Stimulated activated CD8-positive, alpha-beta memory T cell treated with anti-CD3 and anti-CD28 coated beads, Interleukin-15, amount 100 ng/mL, for 1 hour (primary cell): ENCODE measurements at places on chromosomes 6 and 20.

- no peak for DNase-seq
Observed at GRCh38 chr20:47612670-47613069, 111.0 kb downstream of the NCOA3 start.

DNA sequence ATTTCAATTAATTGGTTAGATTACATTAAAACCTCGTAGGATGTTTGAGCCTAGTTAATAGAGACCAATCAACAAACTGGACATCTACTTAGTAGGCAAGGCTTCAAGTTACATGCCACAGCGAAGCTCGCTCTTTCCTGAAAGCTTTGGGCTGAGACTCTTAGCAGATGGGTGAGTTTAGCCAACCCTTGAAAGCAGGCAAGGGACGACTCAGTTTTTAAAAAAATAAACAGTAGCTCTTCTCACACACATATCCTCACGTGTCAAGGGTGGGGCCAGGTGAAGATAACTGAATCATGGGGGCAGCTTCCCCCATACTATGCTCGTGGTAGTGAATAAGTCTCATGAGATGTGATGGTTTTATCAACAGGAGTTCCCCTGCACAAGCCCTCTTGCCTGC, 775 bp downstream of the MTFR2 start:
- DNase-seq = no peak

DNA sequence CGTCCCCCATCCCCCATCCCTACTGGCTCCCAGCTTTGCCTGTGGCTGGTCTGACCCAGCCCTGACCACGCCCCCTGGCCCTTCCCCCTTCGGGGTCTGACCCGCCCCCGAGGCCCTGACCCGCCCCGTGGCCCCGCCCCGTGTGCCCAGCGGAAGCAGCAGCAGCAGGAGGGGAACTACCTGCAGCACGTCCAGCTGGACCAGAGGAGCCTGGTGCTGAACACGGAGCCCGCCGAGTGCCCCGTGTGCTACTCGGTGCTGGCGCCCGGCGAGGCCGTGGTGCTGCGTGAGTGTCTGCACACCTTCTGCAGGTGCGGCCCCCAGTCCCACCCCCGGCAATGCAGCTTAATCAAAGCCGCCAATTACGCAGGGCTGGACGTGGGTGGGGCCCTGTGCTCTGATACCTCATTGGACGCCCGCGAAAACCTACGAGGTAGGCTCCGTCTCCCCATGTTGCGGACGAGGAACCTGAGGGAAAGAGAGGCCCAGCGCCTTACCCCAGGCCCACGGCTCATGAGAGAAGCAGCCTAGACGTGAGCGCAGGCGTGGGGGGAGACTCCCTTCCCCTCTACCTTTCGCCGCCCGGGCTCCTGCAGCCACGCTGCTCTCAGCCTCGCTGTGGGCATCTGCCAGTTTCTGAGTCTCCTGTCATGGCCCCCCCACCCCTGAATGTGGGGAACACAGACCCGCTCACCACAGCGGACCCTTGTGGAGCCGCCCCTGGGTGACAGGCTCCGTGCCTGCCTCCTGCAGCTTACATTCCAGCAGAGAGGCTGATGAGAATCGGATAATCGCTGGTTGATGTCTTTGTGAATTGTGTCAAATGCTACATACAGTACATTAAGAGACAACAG, 12.8 kb downstream of the RBCK1 start:
- no peak for DNase-seq

- no peak for DNase-seq
Observed at GRCh38 chr6:2885967-2886735, 17.0 kb downstream of the SERPINB9 start.

- DNase-seq = no peak
Observed at GRCh38 chr6:21596145-21596948, 2.8 kb downstream of the SOX4 start.

GRCh38 chr6:11460001-11460668, 77.4 kb upstream of the TMEM170B start:
- no peak for DNase-seq

- DNase-seq = no peak
Observed at GRCh38 chr6:157804448-157805327, 18.4 kb upstream of the SNX9 start.

DNA sequence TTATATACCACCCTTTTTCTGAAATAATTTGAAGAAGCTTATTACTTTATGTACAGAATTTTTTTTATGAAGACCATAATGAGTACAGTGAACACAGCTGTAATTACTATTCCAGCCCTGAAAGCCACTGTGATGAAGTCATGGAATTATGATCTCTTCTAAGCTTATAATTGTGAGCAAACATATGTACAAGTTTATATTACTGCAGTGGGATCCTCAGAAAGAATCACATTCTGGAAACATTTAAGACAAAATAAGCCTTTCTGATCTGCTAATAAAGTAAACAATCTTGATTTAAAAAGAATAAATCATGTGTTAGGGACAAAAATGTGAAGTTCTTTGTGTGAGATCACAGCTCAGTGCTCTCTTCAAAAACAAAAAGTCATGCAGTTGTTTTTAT, 560.4 kb downstream of the CD109 start:
- DNase-seq = no peak

DNA sequence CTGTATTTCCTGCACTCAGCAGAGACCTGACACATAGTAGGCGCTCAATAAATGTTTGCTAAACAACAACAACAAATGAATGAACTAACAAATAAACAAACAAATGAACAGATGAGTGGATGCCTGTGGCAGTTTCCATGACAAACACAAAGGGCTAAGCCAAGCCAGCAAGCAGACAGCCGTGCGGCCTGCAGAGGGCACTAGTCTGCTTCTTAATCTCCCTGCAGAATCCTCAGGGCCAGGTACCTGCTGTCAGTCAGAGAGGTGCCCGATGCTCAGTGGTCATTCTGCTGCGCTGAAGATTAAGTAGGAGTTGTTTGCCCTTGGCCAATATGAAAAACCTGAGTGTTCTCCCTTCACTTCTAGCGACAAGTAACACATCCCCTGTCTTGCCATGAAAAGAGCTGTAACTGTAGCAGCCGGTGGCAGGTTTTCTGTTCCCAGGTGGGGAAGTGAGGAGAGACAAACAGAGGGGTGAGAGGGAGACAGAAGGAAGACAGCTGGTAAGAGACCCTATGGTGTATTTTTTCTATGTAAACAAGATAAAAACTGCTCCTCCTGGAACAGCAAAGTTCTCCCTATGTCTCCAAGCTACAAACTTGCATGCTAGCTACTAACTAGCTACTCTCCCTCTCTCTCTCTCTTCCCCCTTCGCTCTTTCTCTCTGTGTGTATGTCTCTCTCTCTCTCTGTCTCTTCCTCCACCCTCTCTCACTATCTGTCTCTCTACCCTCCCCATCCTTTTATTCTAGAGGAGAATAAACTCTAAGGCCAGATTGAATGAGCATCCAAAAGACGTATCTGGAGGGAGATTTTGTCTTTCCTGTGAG, at the start of gene MC3R:
Gene MC3R, plus strand, starts transcription at position 779 of the 829 bp plus-strand sequence. CDS start 112 bp downstream, outside the sequence.
- peak; percentile 4 for DNase-seq

DNA sequence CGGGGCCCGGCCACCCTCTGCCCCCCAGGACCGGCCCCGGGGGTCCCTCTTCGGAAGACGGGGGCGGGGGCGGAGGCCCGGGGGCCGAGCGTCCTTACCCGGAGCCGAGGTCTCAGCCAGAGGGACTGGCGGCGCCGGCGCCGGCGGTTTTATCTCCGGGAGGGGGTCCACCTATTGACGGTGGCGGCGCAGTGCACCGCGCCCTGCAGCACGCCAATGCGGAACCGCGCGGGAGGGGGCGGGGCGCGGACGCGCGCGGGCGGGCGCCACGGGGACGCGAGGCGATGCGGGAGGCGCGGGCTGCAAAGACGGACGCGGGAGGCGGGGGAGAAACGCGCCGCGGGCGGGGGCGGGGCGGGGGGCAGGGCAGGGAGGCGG, at the start of gene EEF1A2:
Gene EEF1A2, minus strand, starts transcription at position 124 of the 378 bp plus-strand sequence. CDS start 1,320 bp downstream, outside the sequence.
- peak; percentile 12 for DNase-seq

- no peak for DNase-seq
Observed at GRCh38 chr6:110950440-110950839, 8.1 kb upstream of the GTF3C6 start.

DNA sequence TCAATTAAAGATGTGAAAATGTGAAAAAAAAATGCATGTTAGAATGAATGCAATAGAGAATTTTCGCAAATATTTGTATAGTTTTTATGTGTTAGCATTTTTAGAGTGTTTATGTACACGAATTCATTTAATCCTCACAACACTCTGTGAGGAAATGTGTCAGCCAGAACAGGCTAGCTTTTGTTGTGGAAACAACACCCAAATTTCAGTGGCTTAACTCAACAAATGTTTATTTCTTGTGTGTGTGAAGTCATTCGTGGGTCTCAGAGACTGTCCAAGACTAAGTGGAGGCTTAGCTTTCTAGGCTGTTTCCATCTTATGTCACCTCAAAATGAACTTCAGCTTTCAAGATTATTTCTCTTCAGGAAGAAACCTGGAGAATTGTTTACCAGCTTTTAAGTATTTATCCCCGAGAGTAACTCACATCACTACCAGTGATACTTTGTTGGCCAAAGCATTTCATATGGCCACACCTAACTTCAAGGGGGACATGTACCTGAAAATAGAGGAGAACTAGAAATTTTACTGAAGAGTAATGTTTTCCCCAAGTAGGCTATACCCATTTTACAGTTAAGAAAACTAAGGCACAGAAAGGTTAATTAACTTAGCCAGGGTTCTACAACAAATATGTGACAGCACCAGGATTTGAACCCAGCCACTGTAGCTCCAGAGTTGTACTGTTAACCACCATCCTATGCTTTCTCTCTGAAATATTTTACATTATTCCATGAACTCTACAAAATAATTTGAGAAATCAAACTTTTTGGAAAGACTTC, 306.1 kb downstream of the QKI start:
- DNase-seq = no peak

- DNase-seq = no peak
Observed at GRCh38 chr6:90547991-90548390, 38.9 kb downstream of the MAP3K7 start.

DNA sequence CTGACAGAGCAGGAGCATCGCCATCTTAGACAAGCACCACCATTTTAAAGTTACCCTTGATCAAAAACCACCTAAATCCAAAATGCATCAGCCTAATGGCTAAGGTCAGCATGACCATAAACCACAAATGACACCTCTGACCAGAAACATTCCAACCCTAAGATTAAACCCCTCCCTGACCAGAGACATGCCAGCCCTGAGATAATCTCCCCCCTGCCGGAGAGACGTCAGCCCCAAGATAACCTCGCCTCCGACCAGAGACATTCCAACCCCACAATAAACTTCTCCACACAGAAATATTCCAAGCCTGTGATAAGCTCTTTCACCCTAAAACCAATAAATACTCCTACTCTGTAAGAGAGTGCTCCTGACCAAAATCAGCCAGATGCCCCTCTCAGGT, 53.5 kb downstream of the PXDC1 start:
- DNase-seq = no peak

GRCh38 chr20:8360035-8360434, 228.0 kb downstream of the PLCB1 start:
- DNase-seq = no peak

DNA sequence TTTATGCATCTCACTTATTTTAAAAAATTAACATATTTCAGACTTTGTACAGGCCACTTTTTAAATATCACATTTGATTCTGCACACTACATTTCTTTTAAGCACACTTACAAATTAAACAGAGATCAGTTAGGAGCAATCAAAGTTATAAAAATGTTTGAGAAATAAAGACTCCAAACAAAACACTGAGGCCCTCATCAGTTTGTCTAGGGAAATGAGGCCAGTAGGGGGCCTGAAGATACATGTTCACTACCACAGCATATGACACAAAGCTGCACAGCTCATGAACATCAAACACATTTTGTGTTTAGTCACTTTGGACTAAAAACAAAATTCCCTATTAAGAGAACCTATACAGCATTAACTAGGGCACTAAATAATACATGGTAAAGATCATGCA, 180.5 kb downstream of the PDE7B start:
- no peak for DNase-seq

DNA sequence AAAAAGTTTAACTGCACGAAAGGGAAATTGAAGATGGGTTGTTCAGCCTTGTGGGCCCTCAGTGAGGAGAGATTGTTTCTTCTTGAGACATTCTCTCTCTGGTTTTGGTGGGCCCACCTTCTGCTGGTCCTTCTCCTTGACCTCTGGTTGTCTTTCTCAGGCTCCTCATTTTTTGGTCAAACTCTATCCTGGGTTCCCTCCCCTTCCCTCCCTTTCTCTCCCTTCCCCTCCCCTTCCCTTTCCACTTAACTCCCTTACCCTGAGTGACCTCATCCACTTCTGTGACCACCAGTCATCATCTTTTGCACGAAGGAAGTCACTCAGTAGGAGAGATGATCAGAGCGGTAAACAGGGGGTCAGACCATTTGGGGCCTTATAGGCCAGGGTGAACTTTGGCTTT, 71.5 kb upstream of the RALY start:
- DNase-seq = no peak

GRCh38 chr6:144559865-144560593, 274.9 kb downstream of the UTRN start:
- no peak for DNase-seq

GRCh38 chr6:18045507-18045906, 58.1 kb upstream of the KIF13A start:
- no peak for DNase-seq

DNA sequence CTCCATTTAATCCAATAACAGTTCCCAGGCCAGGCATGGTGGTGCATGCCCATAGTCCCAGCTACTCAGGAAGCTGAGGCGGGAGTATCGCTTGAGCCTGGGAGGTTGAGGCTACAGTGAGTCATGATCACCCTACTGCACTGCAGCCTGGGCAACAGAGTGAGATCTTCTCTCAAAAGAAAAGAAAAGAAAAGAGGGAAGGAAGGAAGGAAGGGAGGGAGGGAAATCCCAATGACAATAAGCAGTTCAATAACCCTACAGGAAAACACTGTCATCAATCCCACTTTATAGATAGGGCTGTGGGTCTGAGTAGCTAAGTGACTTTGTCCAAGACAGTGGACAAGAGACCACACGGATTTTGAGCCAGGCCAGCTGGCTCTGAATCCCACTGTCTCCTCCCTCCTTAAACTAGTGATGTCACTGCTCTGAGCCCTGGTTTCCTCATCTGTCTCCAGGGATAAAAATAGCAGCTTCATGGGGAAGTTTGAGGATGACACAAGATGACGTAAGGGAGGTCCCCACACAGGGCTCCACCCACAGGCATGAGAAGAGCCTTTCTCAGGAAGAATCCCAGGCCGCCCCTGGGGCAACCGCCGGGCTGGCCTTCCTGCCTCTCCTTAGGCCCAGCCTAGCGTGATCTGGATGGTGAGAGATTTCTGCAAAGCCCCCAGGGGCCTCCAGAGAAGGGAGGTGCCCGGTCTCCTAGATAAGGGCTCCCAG, 7.2 kb upstream of the TRIB3 start:
- DNase-seq = no peak

- no peak for DNase-seq
Observed at GRCh38 chr20:62628691-62629090, 13.6 kb upstream of the SLCO4A1 start.

GRCh38 chr6:170553534-170554012, 466 bp upstream of the PSMB1 start:
- DNase-seq = no peak

DNA sequence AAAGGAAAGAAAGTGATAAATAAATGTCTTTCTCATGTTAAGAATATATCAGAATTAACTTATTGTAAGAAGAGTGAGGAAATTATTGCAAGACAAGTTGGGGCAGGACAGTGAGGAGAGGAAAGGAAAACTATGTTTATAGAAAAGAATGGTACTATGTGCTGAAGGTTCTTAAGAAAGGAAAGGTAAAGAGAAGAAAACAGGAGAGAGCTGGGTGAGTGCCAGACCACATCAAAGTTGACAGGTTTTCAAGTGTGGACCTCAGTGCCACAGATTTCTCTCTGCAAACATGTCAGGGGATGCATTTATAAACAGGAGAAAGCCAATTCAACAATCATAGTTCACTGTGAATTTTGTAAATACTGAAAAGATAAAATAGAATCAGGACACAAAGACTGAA, 439.2 kb downstream of the PKHD1 start:
- DNase-seq = no peak
